ENCODE measurements at places on chromosomes 6 and 20. TPM values are rescaled to one million over a fixed set of nuclear protein-coding genes. Genes with fewer than 3 reads are reported as not detected.

GRCh38 chr6:45870531-45870930 lies 145.1 kb downstream of the CLIC5 start:
- no peak for DNase-seq

DNA sequence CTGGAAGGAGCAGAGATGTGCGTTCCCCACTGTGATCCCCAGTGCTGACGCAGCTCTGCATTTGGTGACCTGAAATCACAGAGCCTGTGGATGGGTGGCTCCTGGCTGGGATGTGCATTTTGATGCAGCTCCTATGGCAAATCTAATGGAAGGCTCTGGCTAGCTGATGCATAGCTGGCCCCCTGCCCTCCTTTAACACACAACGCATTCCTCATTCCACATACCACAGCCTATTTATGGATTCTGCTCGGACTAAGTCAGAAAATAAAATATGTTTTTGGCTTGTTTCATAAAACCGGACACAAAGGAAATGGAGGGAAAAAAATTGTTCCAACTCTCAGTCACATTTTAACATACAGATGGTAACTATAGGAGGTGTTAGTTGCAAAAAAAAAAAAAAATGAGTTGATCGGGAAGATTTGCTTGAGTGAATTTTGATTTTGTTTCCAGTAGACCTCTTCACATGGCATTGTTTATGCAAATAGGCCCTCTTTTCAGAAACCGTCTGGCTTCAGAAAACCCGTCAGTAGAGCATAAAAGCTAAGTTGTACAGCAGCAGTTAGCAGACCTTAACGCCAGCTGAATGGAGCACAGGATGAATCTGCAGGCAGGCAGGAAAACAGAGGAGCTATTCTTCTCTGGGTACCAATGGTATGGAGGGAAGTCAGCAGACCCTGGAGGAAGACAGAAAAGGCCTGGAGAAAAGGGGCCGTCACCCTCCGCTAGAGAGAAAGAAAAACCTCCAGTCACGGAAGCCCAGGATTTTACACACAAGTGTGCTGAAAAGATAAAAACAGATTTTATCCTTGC lies 215.4 kb downstream of the HDGFL1 start:
- no peak for DNase-seq

Gene GGT7
- 15.6 TPM for total RNA-seq

DNA sequence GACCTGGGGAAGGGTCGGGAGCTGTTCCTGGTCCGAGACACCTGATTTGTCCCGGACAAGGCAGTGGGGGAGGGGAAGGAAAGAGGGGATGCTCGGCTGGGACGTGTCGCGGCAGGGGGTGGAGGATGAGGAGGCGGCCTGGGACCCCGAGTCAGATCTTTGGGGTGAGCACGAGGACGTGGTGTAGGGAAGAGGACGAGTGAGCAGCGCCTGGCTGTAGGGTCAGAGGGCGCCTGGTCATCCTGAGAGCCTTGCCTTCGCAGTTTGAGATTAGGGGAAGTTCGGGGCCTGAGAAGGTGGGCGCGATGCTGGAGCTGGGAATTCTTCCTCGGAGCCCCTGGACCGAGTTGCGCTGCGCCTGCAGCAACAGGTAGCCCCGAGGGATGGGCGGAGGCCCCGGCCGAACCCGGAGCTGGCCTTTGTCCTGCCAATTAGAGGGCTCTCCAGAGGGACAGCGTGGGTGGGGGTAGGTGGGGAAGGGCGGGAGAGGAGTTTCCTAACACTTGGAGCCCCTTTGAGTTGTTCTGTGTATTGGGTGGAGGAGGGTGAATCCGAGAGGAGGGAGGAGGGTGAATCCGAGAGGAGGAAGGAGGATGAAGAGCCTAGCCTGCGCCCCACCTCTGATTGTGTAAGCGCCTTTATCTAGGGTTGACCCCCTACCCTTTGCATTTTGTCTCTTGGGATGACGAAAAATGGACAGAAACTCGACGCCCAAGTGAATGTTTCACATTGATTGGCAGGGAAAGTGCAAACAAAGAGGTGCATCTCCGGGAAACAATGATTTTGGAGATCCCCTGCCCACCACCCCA lies 72.0 kb downstream of the SOX4 start:
- no peak for DNase-seq

Data from mesenteric fat pad (tissue), 1 donor.